ENCODE measurements at places on chromosomes 16 and 17.

DNA sequence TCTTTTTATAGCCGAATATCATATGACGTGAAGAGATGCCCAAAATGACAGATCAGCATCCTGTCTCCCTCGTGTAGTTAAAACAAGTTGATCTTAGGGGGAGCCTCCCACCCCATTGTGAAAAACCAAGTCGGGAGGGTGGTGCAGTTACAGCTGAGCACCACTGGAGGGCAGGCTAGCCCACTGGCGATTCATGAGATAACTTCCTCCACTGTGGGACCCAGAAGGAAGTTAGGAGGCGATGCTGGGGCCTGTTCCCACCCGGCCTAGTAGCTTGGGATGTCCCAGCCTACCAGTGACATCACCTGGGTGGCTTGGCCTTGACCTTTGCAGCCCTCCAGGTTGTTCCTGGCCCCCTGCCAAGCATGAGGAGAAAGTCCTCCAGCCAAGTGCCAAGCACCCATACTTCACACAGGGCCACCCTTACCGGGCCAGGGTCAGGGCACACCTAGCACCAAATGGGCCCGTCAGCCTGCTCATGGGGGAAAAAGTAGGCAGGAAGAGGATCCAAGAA lies 8.1 kb upstream of the CPNE2 start:
- DNase-seq: peak; percentile 73

GRCh38 chr16:62755938-62756337 lies 719.7 kb upstream of the CDH8 start:
- no peak for DNase-seq

DNA sequence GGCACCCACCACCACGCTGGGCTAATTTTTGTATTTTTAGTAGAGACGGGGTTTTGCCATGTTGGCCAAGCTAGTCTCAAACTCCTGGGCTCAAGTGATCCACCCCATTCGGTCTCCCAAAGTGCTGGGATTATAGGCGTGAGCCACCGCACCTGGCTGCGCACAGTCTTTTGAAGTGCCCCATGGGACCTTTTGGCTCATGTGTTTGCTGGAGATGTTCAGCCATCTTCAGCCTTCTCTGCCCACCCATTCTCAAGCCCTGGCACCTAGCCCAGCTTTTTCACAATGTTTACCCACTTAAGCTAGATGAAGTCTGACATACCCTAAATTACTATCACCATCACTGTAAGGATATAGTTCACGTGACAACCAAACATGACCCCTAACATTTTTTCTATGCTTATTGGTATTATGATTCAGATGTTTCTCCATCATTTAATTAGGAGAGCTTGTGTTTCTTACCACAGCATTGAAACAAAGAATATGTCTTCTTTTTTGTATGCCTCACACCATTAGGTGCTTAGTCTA lies 32.3 kb downstream of the PECAM1 start:
- DNase-seq: no peak

GRCh38 chr16:87218281-87219055 lies 98.7 kb downstream of the C16orf95 start:
- DNase-seq: no peak

DNA sequence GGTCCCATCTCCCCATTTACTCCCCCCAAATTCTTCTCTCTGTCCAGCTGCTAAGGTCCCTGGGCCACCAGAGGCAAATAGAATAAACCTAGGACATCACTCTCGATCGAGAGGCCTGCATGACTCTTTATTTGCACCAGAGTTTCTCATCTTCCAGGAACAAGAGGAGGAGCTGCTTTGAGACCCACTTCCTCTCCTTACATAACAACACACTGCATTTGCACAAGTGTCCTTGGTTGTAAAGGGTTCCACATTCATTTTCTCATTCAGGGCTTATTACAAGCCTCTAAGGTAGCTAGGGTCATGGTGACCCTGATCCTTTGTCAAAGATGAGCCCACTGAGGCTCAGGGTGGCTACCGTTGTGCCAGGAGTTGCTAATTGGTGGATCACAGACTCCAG lies 38.1 kb upstream of the RHOT1 start:
- DNase-seq: no peak

- DNase-seq: no peak
Measured at GRCh38 chr16:6247150-6247549, 1085.5 kb upstream of the RBFOX1 start.

- no peak for DNase-seq
Measured at GRCh38 chr17:19331543-19332245, 30.8 kb downstream of the B9D1 start.

GRCh38 chr17:33987162-33987561 lies 267.9 kb upstream of the CCL2 start:
- no peak for DNase-seq

DNA sequence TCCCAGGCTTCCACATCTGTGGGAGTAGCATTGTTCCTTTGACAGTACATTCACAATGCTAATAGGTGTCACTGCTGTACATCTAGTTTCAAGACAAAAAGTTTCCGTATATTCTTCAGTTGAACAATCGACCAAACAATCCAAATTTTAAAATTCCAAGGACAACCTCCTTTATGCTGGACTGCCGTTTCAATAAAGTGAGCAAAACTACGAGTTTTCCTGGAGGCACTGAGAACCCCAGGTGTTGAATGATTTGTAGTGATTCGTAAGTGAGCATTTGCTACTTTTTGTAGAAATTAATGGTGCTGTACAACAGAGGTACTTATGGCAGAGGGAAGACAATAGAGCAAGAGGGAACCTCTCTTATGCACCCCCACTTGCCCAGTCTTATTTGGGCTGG lies 71.2 kb upstream of the NACA2 start:
- no peak for DNase-seq

- DNase-seq: peak; percentile 69
Measured at GRCh38 chr16:12819126-12820117, 15.7 kb upstream of the CPPED1 start.

DNA sequence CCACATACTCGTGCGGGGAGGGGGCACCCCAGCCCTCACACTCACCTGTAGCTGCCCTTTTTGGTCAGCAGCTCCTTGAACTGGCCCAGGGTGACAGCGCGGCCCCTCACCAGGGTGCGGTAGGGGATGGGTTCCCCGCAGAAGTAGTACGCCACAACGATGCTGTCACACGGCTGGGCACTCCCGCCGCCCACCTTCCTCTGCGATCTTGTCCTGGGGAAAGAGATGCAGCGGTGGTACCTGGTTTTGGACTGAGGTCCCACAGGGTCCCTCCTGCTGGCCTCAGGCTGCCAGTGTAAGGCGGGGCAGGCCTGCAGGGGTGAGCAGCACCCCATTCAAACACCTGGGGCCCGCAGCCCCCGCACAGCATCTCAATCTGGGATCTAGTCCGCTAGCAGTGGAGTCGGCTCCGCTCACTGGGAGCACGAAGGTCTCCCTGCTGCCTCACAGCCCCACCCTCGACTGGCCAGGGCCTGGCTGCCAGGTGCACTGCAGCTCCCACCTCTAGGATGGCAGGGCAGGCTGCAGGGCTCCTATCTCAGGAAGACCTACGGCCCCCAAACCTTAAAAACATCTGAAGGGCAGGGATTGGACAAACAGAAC lies 6.5 kb downstream of the PDIA2 start:
- DNase-seq: no peak

- DNase-seq: no peak
Measured at GRCh38 chr17:40470932-40471828, 27.9 kb downstream of the IGFBP4 start.

GRCh38 chr16:31696968-31697743 lies 169.5 kb downstream of the AHSP start:
- no peak for DNase-seq

GRCh38 chr16:23803591-23804123 lies 32.1 kb upstream of the PRKCB start:
- DNase-seq: peak; percentile 85

- DNase-seq: no peak
Measured at GRCh38 chr17:32523017-32523680, 36.4 kb downstream of the CDK5R1 start.

GRCh38 chr17:9670596-9670995 lies 25.3 kb downstream of the USP43 start:
- no peak for DNase-seq

GRCh38 chr17:35255316-35255715 lies 12.4 kb downstream of the SLFN5 start:
- no peak for DNase-seq

DNA sequence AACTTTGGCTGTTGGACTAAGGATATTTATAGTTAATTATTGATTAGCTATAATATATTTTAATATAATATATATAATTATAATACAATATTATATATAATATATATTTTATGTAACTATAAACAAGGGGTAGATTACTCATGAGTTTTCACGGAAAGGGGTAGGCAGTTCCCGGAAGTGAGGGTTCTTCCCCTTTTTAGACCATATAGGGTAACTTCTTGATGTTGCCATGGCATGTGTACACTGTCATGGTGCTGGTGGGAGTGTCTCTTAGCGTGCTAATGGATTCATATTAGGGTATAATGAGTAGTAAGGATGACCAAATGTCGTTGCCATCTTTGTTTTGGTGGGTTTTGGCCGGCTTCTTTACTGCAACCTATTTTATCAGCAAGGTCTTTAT lies 315.6 kb downstream of the WWOX start:
- DNase-seq: no peak

DNA sequence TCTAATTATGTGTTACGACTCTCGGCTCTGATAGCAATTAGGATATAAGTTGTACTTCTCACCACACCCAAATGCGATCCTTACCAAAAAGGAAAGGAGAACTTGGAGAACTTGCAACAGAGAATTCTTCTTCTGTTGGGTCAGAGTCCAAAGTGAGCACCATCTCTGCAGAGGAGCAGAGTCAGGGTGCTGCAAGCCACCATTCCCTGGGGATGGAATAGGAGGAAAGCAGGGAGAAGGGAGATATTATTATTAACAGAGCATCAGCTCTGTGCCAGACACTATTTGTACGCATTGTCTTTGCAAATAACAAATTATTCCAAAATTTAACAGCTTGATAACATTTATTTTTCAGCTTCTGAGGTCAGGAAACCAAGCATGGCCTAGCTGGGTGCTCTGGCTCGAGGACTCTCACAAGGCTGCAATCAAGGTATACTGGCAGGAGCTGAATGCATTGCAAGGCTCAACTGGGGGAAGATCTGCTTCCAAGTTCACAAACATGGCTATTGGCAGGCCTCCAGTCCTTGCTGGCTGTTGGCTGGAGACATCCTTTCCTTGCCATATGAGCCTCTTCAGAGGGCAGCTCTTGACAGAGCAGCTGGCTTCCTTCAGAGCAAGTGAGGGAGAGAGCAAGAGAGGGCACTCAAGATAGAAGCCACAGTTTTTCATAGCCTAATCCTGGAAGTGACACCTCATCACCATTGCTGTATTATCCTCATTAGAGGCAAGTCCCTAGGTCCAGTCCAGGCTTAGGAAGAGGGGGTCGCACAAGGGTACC lies 296.2 kb upstream of the CDH5 start:
- DNase-seq: peak; percentile 62

DNA sequence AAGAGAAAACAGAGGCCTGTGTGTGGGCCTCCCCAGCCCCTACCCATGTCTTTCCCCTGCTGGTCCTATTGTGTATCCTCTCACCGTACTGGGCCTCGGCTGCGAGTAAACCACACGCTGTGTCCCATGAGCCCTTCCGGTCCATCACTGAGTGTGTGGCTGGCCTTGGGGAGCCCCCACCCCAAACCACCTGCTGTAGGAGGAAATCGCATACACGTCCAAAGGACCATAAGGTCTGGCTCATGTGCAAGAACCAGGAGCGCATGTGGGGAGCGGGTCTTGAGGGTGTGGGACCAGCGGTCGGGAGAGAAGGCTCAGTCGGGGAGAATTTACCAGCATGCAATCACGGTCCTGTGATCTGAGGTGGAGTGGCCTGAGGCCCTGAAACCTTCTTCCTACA lies 38.4 kb upstream of the DNAH17 start:
- DNase-seq: no peak

GRCh38 chr17:37144075-37144701 lies 195.4 kb downstream of the AATF start:
- no peak for DNase-seq

DNA sequence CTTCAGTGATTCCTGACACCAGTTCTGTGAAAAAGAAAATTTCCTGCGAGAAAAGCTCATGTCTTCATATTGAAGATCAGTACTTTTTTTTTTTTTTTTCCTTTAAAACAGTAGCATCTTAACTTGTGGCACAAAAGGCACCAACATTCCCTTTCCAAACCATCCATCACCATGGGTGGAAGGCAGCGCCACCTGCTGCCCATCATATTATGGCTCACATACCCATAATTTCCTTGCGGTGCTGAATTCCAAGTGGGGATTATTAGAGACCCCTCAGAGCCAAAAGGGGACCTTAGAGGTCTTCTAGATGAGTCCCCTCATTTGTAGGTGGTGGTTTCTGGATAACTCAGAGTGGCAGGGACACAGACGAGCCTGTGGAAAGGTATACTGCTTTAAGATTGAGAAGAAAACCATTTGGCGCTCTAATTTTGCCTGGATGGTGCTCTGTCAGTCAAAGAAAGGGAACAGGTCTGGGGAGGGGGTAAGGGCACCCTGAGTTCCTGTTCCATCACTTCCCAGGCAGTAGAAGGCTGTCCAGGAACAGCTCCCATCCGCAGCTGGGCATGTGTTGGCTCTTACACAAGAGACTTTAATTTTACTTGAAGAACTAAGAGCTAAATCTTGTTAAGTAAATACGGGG lies 7.9 kb upstream of the SOST start:
- DNase-seq: peak; percentile 69
